ENCODE measurements at places on chromosomes 11 and 22. TPM values are rescaled to one million over a fixed set of nuclear protein-coding genes. Genes with fewer than 3 reads are reported as not detected.

GRCh38 chr11:62580959-62581715, 7.4 kb upstream of the EEF1G start:
- no peak for DNase-seq

The MAPK11 gene
- 8.1 TPM for total RNA-seq

- DNase-seq: no peak
Measured at GRCh38 chr11:126362879-126363655, 7.6 kb downstream of the ST3GAL4 start.

DNA sequence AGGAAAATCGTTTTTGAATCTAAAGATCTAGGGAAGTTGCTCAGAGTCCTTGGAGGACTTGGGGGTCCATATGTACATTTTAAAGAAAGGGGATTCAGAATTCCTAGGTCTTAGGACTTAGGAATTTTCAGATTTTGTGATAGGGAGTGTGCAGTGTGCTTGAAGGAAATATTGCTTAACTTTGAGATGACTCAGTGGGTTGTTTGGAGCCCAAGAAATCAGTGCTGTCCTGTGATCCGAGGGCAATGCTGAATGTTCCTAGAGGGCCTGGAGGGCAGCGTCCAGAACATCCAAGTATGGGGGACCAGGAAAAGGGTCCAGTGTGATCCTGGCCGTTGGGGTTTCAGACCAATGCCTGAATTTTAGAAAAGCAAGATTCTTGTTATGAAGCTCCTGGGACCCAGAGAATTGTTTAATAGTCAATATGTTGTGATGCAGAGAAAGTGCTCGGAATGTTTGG, 3.1 kb upstream of the IGF2 start:
- DNase-seq: peak; percentile 30

DNA sequence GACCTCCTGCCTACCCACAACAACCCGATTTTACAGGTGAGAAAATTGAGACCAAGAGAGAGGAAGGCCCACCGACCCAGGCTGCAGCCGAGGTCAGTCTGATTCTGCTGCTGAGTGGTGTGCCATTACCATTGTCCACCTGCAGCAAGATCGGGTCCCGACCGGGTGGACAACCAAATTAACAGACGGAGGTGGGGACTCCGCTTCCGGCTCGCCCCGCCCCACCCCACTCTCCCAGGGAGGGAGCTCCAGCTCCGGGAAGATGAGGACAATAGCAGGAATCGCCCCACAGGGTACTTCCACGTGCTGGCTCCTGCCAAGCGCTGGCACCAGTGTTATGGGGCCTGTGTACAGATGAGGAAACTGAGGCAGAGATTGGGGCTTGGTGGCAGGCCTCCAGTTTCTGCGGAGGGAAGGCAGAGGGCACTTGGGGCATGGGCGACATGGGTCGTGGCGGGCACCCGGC, 425 bp upstream of the KDELR3 start:
- no peak for DNase-seq

The SYCE3 gene
- total RNA-seq: not detected

- DNase-seq: no peak
Measured at GRCh38 chr22:26323013-26323412, 106.0 kb upstream of the ASPHD2 start.

GRCh38 chr11:67006029-67006884, 16.7 kb upstream of the SYT12 start:
- DNase-seq: no peak

The SLCO2B1 gene
- not detected for total RNA-seq

The CBX7 gene
- total RNA-seq: 0.90 TPM

DNA sequence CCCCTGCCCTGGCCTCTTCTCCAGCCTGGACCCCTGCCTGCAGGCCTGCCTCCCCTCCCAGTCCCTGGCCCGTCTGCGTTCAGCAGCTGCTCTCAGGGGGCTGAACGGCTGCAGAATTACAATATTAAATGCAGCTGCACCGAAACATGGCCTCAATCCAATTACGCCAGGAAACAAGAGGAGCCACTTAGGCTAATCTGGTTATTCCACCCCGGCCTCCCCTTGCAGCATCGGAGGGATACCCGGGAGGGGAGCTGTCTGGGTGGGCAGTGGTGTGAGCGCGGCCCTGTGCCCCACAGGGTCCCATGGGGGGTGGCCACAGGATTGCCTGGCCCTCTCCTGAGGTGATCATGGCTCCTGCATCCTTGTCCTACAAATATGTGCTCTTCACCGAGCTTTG, 42.6 kb downstream of the FLRT1 start:
- no peak for DNase-seq

GRCh38 chr11:130522284-130522961, 74.0 kb downstream of the ADAMTS15 start:
- peak; percentile 97 for DNase-seq

- no peak for DNase-seq
Measured at GRCh38 chr22:48785792-48786678, 1041.6 kb downstream of the BRD1 start.

The C22orf42 gene
- total RNA-seq: not detected

The OR8G5 gene
- not detected for total RNA-seq

DNA sequence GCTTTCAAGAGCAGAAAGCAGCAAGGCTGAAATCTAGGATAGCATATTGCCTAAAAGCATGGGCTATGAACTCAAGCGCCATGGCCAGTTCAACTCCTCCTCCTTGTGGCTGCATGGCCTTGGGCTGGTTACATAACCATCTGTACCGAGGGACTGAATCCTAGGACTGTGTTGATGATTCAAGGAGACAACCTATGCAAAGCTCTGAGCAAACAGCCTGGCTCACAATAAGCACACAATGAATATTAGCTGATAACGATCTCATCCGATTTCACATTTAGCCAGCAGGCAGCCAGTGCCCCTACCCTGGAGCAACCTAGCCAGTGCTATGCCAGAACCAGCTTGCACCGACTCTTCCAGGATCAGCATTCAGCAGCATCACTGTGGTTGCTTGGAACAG, 698.4 kb downstream of the TBC1D22A start:
- DNase-seq: no peak

GRCh38 chr11:2461956-2462542, 17.2 kb downstream of the KCNQ1 start:
- no peak for DNase-seq

- DNase-seq: peak; percentile 41
Measured at GRCh38 chr11:13256216-13256615, 21.4 kb upstream of the BMAL1 start.

DNA sequence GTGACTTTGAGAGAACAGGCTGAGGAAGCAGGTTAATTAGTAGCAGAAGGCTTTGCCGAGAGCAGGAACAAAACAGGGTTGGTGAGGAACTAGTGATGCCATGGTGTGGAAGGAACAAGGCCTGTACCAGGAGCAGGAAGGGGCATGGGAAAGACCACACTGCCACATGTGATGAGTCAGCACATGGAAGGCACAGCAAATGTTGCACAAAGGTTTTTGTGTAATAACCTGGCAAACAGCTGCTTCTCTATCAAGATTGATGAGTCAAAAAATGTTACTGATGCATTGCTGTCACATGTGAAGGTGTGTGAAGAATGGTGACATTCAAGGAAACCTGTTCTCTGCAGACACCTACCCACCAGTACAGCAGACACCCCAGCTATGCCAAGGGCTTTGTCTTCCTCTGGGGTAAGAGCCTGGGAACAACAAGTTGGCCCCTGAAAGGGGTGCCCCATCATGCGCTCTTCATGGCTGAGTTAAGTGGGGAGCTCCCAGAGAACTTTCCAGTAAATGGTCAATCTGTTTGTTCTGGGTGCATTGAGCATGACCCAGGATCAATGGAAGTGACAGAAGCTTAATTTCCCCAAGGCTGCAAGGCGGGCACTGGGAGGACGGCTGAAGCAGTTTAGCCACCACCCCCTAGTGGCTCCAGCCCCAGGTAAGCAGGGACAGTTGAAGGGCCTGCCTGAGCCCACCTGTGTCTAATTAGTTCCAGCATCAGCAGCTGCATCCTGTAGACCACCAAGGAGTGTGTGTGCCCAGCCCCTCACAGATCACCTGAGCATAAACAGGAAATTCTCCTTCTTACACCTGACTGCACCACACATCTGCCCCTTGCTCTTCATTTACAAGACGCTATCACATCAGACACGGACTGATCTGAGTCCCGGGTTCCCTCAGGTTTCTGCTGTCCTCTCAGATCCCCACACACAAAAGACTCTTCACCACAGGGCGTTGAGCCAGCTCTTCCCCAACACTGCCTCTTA, 47.6 kb downstream of the GGTLC2 start:
- DNase-seq: no peak

The MOGAT2 gene
- total RNA-seq: not detected

- peak; percentile 74 for DNase-seq
Measured at GRCh38 chr11:2741377-2742131, 41.8 kb upstream of the KCNQ1OT1 start.

DNA sequence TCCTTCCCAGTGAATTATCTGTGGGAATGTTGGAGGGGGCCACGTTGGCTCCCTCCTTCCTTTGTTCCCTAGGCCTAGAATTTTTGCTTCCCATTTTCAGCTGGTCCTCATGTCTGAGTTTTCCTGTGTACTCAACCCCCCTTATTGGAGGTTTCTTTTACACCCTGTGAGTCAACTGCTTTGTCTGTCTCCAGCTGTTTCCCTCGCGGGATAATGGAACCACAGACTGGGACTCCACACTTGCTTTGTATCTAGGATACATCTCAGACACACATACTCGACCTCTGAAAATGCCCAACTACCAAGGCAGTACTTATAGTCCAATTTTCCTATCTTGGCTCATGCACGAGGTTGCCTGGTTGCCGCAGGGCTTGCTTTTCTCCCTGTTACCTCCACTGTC, 352.7 kb upstream of the MPPED2 start:
- DNase-seq: no peak

DNA sequence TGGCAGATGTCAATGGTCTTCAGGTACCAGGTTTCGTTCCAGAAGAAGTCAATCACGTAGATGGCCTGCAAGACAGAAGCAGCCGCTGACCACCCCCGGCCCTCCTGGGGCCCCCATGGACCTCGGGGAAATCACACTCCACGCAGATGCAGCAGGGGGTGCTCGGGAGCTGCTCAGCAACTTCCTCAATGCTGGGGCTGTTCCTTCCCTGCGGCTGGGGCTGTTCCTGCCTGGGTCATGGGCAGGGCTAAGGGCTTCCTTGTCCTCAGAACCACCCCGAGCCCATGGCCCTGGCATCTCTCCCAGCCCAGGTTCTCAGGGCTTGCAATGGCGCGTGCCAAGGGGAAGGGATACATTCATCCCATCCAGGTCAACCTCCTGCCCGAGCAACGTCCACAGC, 10.3 kb downstream of the DHCR7 start:
- DNase-seq: no peak

The PGA5 gene
- total RNA-seq: not detected

- DNase-seq: no peak
Measured at GRCh38 chr11:88206751-88207150, 31.5 kb upstream of the RAB38 start.

DNA sequence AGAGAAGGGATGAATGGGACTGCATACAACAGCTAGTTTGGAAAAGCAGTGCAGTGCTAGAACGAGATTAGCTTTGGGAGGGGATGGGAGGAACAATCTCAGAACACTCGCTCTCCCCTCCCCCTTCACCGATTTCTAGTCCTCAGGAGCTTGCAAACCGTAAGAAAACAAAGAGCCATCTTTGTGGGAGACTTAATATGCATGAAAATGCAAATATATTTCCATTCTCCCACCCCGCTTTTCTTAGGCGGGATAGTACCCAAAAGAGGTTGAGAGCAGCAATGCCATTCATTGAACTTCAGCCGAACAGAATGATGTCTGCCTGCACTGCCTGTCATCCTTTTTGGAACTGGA, 1.1 kb downstream of the SPINDOC start:
- no peak for DNase-seq

GRCh38 chr22:46659791-46660186, 39.6 kb downstream of the GRAMD4 start:
- no peak for DNase-seq

The APOL5 gene
- total RNA-seq: 0.18 TPM

The FGF4 gene
- not detected for total RNA-seq

DNA sequence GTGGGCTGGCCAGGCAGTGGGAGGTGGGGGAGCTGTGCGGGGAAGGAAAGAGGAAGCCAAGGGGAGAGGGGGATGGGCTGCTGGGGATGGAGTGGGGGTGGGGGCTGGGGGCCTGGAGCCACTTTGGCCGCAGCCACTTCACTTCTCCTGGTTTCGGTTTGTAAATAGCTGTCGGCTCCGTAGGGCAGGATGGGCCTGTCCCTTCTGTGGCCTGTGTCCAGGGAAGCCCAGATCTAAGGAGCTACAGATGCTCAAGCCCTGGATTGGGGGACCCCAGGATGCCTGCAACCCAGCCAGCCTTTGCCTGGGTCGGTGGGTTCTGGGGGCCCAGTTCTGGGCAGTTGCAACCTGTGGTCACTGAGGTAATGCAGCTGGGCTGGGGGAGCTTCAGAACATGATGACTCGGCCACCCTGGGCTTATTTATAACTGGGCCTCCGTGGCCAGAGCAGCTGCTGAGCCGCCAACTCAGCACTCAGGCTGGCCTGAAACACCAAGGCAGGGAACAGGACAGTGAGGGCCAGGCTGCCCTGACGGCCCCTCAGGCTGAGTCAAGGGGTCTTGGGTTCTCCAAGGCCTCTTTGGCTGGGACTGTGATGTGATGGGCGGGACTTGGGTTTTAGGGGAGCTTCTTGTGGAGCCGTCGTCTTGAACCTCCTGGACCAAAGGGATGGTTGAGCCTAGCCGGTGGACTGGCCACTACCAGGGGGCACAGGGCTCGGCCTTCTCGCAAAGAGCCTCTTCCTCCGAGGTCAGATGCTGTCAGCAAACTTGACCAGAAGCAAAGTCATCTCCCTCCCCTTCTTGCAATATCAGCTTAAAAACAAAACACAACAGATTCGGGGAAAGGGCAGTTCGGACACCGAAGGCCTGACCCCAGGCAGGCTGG, 15.0 kb upstream of the SLC39A13 start:
- DNase-seq: peak; percentile 88

DNA sequence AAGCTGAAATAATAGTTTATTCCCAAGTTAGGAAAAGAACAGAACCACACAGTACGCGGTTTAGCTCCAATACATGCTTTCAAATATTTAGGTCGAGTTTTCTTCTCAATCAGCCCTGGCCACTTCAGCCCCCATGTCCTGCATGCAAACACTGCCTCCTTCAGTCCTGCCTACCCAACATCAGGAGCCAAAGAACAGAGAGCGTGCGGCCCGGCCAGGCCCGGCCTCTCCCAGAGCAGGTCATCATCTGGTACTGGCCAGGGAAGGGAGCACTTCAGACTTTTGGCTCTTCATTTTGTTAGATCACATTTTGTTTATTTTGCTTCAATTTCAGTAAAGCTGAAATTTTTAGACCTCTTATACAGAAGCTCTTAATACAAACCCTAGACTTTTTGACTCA, 6.7 kb downstream of the BRD1 start:
- DNase-seq: no peak

GRCh38 chr11:73406619-73407018, 30.4 kb downstream of the RELT start:
- no peak for DNase-seq

The RNF215 gene
- 15.8 TPM for total RNA-seq

Data from IMR-90 (cell line).